ENCODE measurements at places on chromosomes 11 and 22. TPM values are rescaled to one million over a fixed set of nuclear protein-coding genes. Genes with fewer than 3 reads are reported as not detected.

PIWIL4 gene
- 0.20 TPM for polyA plus RNA-seq

OR5B21 gene
- polyA plus RNA-seq, result not detected

OR4A16 gene
- not detected for polyA plus RNA-seq

SMC1B gene
- polyA plus RNA-seq, result not detected

PTPRCAP gene
- 0.69 TPM for polyA plus RNA-seq

TMEM135 gene
- 4.3 TPM for polyA plus RNA-seq

OR51M1 gene
- not detected for polyA plus RNA-seq

DNA sequence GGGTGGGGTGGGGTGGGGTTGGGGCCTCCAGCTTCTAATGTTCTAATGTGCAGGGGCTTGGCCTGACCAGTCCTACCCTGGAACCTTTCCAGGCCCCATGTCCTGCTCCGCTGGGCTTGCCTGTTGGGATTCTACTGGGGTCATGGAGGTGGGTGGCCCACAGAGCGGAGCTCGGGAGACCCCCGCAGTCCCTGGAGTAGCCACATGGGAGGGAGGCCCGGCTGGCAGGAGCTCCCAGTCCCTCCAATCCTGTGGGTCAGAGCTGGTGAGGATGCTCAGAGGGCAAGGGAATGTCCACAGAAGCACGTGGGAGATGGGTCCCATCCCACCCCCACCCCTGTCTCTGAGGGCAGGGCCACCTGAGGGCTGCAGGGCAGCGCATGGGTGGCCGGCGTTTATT, 2.9 kb downstream of the SEPTIN5 start:
- no peak for DNase-seq

GRCh38 chr11:46778416-46778815, 59.4 kb downstream of the F2 start:
- DNase-seq, result no peak

GRCh38 chr11:131108760-131109159, 192.5 kb upstream of the SNX19 start:
- DNase-seq, result peak; percentile 37

DNA sequence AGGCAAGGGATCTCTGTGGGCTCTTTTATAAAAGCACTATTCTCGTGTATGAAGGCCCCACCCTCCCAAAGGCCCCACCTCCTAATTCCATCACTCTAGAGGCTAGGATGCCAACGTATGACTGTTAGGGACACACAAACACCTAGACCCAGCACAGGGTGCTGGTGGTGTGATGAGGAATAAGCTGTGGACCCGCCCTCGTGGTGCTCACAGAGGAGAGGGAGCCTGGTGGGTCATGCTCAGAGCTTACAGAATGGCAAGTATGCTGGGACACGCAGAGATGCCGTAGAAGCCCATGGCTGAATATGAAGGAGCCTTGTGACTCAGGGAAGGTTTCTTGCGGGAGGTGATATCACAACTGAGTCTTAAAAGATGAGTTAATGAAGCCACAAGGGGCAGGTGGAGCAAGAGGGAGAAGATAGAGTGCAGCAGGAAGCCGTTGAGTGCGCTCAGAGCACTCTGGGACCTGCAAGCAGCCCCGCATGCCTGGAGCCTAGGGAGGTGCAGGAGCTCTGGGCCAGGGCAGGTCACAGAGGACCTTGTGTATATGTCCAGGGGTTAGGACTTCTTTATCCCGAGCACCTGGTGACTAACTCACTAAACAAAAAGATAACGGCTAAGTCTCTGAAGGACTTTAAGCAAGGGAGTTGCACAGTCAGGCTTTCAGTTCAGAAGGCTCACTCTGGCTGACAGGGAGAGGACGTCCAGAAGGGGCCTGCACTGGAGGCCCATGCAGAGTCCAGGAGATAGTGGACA, 160.9 kb downstream of the TRIM29 start:
- no peak for DNase-seq

- peak; percentile 99 for DNase-seq
Observed at GRCh38 chr22:40541300-40541699, 95.2 kb downstream of the MRTFA start.

- no peak for DNase-seq
Observed at GRCh38 chr11:92501066-92501739, 276.6 kb downstream of the FAT3 start.

DNA sequence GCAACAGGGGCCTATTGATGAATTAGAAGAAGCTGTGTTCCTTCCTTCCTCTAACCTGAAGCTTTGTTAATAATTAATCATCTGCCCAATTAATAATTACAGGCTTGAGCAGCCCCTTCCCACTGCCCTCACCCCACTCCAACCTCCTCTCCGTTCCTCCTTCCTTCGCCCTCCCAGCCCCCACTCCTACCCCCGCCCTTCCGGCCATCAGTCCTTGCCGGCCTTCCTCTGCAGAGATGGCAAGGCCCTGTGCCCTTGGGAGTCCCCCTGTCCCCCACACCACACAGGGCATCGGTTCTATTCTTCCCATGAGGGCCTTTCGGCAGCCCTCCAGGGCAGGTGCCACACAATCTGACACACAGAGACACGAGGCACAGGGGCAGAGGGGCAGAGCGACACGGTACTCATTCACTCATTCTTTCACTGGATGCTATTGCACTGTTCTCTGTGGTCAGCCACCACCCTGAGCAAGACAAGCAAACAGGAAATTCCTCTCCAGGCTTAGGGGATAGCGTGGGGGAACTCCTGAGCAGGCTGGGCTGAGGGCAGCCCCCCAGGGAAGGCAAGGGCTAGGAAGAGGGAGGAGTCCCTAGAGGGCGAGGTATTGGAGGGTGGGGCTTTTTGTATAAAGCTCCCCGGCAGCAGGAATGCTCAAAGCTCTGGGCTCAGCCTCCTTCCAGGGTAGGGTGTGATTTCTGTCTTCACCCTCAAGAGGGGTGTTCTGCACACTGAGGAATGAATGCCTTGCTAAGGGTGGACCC, 14.7 kb downstream of the MGAT3 start:
- no peak for DNase-seq

DNA sequence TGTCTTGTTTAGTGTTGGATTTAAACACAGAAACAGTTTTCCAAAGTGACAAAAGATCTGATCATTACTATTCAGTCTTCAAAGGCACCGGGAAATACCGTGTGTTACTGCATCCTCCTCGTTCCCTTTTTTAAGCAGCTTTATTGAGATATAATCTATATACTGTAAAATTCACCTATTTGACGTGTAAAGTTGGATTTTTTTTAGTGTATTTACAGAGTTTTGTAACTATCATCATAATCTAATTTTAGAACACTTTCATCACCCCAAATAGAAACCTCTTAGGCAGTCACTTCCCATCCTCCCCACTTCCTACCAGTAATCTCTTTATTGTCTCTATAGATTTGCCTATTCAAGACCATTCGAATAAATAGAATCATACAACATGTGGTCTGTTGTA, 1.4 kb downstream of the ANO5 start:
- DNase-seq, result no peak

- no peak for DNase-seq
Observed at GRCh38 chr11:117915672-117916235, 13.4 kb downstream of the TMPRSS13 start.

DNA sequence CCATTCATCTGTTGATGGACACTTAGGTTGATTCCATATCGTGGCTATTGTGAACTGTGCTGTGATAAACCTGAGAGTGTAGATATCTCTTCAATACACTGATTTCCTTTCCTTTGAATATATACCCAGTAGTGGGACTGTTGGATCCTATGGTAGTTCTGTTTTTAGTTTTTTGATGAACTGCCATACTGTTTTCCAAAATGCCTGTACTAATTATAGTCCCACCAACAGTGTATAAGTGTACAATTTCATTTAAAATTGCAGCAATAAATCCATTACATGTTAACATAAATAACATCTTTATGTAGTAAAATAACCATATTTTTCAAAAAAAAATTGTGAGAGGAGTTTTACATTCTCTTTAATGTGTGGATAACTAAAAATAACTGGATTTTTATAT, 65.0 kb upstream of the SYT9 start:
- no peak for DNase-seq

GRCh38 chr11:69264486-69264885, 29.5 kb upstream of the MYEOV start:
- DNase-seq, result no peak

DNA sequence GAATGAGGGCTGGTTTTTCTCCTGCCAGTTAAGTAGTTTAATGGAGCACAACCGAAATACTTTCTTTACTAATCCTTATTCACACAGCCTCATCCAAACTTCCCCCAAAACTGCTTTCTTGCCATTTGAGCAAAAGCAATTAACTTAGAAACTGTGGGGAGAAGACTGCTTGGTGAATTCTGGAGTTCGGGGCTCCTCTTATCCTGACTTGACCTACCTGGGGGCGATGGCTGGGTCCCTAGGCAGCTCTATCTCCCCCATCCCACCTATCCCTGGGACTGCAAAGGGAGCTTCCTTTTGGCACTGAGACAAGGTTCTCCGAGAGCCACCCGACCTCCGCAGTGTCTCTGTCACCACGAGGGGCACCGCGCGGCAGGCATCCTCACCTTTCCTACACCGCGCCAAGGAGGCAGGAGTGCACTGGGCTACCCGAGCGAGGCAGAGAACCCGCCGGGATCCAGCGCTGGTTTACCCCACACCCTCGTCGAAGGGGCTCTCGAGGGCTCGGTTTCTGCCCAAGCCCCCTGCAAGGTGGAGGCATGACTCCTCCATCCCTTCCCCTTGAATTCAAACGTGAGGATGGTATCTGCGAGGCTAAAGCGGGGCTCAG, 759 bp downstream of the DESI1 start:
- DNase-seq, result peak; percentile 19

GRCh38 chr11:16921668-16922067, 92.5 kb downstream of the PLEKHA7 start:
- DNase-seq, result no peak
